ENCODE measurements at places on chromosomes 6 and 20.
A peak's percentile ranks its signal among the peaks of the same experiment; 100 is the strongest.

- DNase-seq, result no peak
Observed at GRCh38 chr6:2433266-2433665, 187.9 kb upstream of the GMDS start.

DNA sequence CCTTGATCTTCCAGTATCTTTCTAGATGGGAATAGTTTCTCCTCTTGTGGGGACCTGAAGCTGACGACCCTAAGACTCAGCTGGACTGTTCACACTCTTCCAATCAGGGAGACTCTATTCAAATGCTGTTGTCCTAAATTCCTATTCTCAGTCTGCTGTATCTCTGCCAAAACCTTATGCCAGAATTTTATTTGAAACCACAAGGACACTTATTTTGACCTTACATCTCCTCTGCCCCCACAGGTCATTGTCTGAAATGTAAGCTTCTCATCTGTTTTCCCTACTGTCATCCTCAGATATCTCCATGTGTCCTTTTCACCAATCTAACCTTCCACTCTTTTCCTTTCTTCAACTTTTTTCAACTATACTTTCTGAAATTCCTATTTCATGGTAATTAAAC is 289.5 kb upstream of the SGK1 start:
- no peak for DNase-seq

DNA sequence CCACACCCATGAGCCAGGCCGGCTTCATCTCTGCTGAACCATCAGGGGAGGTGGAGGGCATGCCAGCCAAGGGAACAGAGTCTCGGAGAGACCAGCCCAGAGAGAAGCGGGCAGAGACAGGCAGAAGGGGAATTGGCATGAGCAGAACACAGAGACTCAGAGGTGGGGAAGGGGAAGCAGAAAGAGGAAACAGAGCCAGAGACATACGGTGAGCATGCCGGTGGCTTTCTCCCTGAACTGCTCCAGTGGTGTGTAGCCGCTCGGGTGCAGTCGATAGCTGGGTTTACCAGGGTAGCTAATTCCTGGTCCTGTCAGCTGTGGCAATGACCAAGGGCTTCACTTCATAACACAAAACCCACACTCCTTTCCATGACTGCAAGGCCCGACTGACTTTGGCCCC is 83.6 kb upstream of the CCDC167 start:
- DNase-seq, result no peak

- DNase-seq, result no peak
Observed at GRCh38 chr20:63212792-63213191, 3.1 kb downstream of the YTHDF1 start.

GRCh38 chr6:15526212-15526701 is 136.6 kb downstream of the DTNBP1 start:
- no peak for DNase-seq

GRCh38 chr20:13546497-13547131 is 92.1 kb downstream of the TASP1 start:
- peak; percentile 27 for DNase-seq

- DNase-seq, result no peak
Observed at GRCh38 chr6:227812-228338, 64.4 kb upstream of the DUSP22 start.

GRCh38 chr6:152099446-152100182 is 292.1 kb downstream of the ESR1 start:
- DNase-seq, result no peak

DNA sequence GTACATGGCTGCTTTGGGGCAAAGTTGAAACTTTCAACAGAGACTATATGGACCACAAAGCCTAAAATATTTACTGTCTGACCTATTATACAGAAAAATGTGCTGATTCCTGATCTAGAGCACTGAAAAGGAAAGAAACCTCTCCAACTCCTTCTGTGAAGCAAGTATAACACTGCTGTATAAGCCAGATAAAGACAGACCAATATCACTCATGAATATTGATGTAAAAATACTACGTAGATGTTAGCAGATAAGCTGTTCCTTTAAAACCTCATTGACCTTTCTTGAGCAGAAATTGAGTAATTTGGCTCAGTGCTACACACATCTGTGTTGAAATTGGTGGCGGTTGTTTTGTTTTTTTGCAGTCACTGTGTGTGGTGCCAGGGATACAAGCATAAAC is 69.9 kb upstream of the HDAC2 start:
- no peak for DNase-seq

DNA sequence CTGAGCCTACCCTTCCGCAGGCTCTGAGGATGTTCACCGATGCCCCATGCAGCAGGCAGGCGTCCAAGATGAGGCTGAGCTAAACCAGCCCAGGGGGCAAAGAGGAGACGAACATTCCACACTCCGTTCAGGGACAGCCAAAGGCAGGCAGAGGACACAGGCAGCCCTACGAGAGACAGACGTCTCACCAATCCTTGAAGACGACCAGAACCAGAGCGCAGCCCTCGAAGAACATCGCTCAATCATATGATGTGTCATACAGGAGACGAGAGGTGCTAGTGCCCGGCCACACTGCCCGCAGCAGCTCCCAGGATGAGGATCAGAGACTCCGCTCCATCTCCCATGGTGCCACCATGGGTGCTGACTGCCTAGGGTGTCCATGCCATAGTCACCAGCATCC is 35.6 kb upstream of the TMEM181 start:
- DNase-seq, result no peak

DNA sequence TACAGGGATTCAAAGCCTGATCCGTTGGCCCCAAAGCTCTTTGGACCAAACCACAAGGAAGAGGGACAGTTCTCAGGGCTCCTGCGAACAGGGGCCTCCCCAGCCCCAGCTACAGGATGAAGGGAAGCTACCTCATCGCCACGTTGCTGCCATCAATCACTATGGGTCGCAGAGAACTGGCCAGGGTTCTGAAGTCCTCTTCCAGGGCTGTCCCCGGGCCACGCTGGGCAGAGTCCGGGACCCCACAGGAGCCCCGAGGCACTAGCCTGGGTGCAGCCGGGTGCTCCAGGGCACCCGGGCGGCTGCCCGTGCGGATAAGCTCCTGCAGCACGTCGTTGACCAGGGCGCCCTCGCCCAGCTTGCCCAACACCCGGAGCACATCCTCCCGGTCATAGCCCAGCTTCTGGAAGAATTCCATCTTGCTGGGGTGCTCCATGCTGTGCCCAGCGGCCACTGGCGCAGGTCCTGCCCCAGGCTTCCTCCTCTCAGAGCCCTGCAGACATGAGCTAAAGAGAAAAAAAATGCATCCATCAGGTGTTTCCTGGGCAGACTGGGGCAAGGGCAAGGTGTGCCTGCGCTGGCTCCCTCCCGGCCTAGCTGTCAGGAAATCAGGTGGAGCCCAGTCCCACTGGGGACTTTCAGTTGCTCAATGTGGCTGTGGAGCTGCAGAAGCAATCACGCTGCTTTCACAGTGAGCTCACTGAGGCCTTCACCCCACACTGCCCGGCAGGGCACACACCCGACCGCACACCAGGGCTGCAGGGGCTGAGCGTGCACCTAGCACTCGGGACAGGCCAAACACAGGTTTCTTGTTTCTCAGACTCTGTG is 10.5 kb downstream of the ZC3H12D start:
- DNase-seq, result no peak

GRCh38 chr6:153949616-153950015 is 89.4 kb upstream of the OPRM1 start:
- no peak for DNase-seq

DNA sequence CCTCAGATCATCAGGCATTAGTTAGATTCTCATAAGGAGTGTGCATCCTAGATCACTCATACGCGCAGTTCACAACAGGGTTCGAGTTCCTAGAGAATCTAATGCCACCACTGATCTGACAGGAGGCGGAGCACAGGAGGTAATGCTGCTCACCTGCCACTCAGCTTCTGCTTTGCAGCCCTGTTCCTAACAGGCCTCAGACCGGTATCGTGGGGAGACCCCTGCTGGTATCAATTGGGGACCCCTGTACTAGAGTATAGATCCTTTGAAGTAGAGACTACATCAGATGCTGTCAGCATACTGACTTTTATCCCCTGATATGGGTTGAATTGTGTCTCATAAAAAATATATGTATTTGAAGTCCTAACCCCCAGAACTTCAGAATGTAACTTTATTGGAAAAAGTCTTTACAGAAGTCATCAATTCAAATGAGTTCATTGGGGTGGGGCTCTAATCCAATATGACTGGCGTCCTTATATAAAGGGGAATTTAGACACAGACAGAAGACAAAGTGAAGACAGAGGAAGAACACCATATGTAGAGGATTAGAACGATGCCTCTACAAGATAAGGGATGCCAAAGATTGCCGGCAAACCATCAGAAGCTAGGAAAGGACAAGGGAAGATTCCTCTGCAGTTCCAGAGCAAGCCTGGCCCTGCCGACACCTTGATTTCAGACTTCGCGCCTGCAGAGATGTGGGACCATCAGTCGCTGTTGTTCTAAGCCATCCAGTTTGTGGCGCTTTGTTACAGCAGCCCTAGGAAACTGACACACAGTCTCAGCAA is 104.4 kb upstream of the BTBD3 start:
- no peak for DNase-seq

GRCh38 chr6:56953597-56954402 is 1.1 kb upstream of the BEND6 start:
- DNase-seq, result no peak

- DNase-seq, result no peak
Observed at GRCh38 chr20:59004763-59005522, 2.1 kb downstream of the CTSZ start.

GRCh38 chr6:146914489-146915483 is 289.4 kb upstream of the STXBP5 start:
- DNase-seq, result no peak

GRCh38 chr20:59042151-59042795 is at the start of gene PRELID3B:
Gene PRELID3B, minus strand, starts transcription at chr20:59042786. Its CDS starts 56 bp downstream, at chr20:59042730.
- DNase-seq, result no peak

GRCh38 chr20:23103284-23104018 is 17.3 kb upstream of the CD93 start:
- DNase-seq, result no peak

- DNase-seq, result no peak
Observed at GRCh38 chr6:3751077-3751729, at the start of gene PXDC1. Gene PXDC1, minus strand, starts transcription at chr6:3751713. Its CDS starts 182 bp downstream, at chr6:3751531.

DNA sequence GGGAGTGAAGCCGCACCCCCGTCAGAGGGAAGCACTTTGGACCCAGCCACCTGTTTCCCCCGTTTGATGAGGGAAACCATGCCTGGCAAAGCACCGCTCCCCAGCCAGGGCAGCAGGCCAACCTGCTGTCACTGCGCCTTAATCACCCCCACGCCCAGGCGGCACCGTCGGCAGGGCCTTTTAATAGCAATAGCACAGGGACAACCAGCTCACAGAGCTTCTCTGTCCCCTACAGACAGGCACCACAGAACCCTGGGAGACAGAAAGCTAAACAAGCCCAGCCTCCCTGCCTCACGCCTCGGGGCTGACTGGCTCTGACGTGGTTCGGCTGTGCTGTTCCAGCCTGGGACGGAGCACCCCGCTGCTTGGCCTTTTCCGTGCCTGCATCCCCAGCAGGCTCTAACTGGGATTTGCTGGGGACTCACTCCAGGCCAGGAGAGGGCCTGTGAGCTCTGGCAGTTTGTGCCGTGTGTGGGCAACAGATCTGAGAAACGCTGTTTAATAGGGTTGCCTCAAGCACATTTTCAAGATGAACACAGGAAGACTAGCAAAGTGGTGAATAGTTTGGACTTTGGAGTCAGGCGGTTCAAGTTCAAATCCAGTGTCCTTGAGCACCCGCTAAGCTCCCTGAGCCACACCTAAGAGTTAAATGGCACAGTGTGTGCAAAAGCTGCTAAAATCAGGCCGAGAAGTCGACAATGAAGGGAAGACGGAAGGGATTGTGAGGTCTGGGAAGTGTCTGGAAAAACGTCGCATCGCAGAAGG is 223.8 kb downstream of the NRN1 start:
- peak; percentile 24 for DNase-seq

DNA sequence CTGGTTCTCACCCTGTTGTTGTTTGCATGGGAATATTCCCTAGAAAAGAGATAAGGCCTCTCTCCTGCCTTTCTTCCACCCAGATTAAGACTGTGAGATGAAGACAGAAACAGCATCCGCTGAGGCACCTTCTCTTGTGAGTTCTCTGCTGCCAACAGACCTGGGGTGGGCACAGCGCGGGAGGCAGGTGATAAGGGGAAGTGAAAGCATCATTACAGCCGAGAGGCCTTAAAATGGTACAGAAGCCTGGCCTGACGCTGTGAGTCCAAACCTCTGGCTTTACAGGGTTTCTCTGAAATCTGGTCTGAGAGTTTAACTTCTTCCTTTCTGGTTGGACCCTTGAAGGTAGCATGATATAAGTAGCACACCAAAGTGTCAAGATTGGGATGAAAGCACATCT is 21.0 kb upstream of the IYD start:
- DNase-seq, result no peak

DNA sequence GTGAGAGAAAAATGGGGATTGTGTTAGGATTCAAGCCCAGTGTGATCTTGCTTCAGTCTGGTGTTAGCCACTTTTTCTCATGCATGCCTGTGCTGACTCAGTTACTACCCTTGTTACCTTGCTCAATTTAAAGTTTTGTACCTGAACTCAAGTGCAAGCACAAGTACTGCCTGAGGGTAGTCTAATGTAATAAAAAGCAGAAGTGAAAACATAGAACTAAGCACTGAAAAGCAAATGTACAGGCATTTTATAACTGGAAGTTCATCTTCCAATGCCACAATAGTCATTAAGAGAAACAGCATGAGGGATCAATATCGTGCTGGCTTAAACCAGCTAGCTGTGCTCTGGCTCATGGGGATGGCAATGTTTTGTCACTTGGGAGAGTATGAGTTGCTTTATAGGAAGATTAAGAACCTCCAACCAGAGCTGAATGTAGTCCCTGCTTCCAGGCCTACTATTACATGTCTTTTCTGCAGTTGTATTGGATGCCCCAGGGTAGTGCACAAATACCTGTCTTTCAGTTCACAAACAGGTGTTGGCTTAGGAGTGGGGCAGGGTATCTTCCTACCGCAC is 48.7 kb downstream of the SLC35F1 start:
- DNase-seq, result no peak

DNA sequence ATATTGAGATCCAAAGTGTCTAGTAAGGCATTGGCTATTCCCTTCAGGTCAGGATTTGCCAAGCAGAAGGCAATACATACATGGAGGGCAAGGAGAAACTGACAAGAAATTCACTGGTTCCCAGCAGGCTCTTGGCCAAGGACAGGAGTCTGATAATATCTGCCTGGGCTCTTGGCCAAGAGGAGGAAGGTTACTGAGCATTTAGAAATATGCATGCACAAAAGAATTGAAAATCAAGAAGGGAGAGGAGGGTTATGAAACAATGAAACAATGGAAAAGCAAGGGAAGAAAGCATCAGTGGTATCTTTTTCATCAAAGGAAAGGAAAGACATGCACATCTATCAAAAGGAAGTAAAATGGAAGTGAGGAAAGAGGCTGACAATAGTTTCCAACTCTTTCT is 42.4 kb downstream of the ARHGAP18 start:
- no peak for DNase-seq
